ENCODE measurements at places on chromosomes 4 and X. TPM values are rescaled to one million over a fixed set of nuclear protein-coding genes. Genes with fewer than 3 reads are reported as not detected.

- no peak for DNase-seq
- no peaks in the 10 kb centered on the region for H3K27me3 ChIP-seq
- no peaks in the 10 kb centered on the region for H3K36me3 ChIP-seq
- H3K4me3 ChIP-seq: no peak overlapping the region
- H3K27ac ChIP-seq: no peak overlapping the region
Observed at GRCh38 chr4:170687751-170688150, 598.0 kb upstream of the AADAT start.

- no peaks in the 10 kb centered on the region for H3K27me3 ChIP-seq
- H3K27ac ChIP-seq: no peak overlapping the region
- H3K36me3 ChIP-seq: no peaks in the 10 kb centered on the region
- H3K4me3 ChIP-seq: no peak overlapping the region
- DNase-seq: no peak
Observed at GRCh38 chrX:41604766-41605543, 83.8 kb upstream of the GPR34 start.

DNA sequence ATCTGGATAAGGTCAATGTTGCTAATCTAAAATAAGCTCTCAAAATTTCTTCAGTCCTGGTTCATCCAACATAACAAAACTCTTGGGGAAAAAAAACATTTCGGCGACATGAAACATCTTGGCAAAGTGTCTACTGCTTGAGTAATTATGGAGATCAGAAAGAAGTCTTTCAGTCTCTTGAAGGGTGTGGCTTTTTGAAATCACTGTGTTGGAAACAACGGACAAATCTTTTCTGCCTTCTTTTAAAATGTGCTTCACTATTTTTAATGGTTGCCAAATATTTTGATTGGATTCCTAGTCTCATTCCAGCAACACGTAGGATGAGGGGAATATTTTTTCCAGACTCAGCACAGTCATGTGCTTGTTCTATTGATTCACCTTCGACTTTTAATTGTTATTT, 138.6 kb downstream of the KLHL8 start:
- H3K4me3 ChIP-seq: no peak overlapping the region
- no peak overlapping the region for H3K27ac ChIP-seq
- H3K27me3 ChIP-seq: no peaks in the 10 kb centered on the region
- no peak for DNase-seq

- no peak overlapping the region for H3K27ac ChIP-seq
- H3K36me3 ChIP-seq: no peaks in the 10 kb centered on the region
- peaks cover 6% of the 10 kb centered on the region for H3K27me3 ChIP-seq
- no peak for DNase-seq
- H3K4me1 ChIP-seq: no peaks in the 10 kb centered on the region
Observed at GRCh38 chr4:120924931-120925330, 2.4 kb upstream of the PRDM5 start.

DNA sequence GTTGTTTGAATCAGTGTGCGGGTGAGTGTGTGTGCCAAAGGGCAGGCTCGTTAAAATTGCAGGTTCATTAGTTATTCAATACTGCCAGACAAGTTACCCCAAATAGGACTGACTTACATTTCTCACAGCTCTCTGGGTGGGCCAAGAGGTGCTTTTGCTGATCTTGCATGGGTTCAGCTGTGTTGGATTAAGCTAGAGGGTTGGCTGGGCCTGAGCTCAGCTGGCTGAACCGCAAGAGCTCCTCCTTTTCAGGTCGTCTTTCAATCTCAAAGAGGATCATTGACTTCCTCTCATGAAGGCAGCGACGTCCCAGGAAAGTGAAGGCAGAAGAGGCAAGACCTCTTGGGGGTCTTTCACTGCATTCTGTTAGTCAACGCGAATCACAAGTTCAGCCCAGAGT, 343.3 kb upstream of the FRG1 start:
- DNase-seq: no peak
- H3K4me1 ChIP-seq: no peaks in the 10 kb centered on the region
- H3K27me3 ChIP-seq: no peaks in the 10 kb centered on the region
- no peaks in the 10 kb centered on the region for H3K36me3 ChIP-seq
- H3K27ac ChIP-seq: no peak overlapping the region
- H3K4me3 ChIP-seq: no peak overlapping the region

DNA sequence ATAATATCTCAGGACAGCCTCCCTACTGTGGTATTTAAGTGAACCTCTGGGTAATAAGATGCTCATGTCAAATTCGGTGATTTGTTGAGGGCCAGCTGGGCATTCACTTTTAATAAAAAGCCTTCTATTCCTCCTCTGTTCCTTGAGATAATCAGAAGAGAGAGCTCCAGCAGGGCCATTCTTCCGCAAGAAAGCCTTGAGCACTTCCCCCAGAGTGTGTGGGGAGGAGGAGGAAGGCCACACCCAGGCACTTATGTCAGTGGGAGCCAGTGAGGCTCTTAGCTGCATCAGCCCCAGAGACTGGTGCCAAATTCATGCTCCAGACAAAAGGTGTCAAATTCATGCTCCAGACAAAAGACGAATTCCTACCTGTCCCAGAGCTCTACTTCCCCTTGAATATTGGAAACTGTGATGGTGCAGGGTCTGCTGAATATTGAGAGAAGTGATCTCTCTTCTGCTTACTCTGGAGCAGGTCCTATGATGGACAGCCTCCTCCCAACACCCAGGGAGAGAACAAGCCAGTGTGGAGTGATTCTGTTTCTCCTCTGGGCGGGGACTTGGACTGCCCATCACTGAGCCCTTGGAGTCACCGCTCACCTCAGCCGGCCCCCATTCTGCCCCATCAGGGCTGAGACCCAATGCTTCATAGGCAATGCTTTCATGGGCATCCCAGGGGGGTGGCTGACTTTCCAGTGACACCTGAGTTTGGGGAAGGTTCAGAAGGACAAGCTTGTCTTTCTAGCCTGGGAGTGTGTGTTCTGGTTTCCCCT, 68.1 kb downstream of the FHDC1 start:
- no peak overlapping the region for H3K27ac ChIP-seq
- H3K4me1 ChIP-seq: no peaks in the 10 kb centered on the region
- DNase-seq: no peak
- H3K27me3 ChIP-seq: no peaks in the 10 kb centered on the region

DNA sequence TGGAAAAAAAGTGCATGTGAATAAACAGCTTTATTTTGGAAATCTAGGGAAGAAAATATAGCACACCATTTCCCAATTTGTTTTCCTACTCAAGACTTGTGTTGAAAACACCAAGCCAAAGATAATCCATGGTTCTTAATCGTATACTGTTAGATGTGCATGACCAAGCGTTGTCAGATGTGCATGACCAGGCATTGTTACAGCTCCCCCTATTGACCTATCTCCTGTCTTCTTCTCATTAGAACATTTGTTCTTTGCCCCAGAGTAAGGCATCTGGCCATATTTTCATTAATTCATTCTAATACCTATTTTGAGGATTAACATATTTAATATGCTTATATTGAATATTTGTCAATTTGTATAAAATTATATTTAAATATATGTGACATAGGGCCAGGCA, 14.4 kb upstream of the VCX start:
- H3K27ac ChIP-seq: no peak overlapping the region
- no peaks in the 10 kb centered on the region for H3K36me3 ChIP-seq
- no peak for DNase-seq
- no peaks in the 10 kb centered on the region for H3K27me3 ChIP-seq

The SPANXC gene
- total RNA-seq: not detected

The TLR2 gene
- total RNA-seq: 13.1 TPM

The EFHC2 gene
- total RNA-seq: not detected

The COL25A1 gene
- 1.8 TPM for total RNA-seq

All from right lobe of liver (tissue), 6 donors.